Kidney epithelial cell (primary cell): ENCODE measurements at places on chromosomes 1 and 21. TPM values are rescaled to one million over a fixed set of nuclear protein-coding genes. Genes with fewer than 3 reads are reported as not detected.

DNA sequence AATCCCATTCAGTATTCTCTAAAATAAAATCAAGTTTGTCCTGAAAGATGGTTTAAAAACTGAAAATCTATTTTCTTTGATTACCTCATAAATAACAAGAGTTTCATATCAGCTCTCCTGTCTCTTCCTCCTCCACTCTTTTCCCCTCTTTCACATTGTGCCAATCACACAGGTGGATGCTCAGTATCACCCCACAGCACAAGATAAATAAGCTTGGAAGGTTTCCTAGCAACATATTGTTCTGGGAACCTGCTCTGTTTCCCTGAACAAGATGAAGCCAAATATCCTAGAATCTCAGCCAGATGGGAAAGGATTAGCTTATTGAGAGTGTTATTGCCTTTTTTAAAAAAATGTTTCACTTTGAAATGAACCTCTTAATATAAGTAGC lies 45.7 kb upstream of the CACYBP start:
- no peak for DNase-seq

GRCh38 chr21:34085129-34085528 lies 11.8 kb downstream of the MRPS6 start:
- no peak for DNase-seq

DNA sequence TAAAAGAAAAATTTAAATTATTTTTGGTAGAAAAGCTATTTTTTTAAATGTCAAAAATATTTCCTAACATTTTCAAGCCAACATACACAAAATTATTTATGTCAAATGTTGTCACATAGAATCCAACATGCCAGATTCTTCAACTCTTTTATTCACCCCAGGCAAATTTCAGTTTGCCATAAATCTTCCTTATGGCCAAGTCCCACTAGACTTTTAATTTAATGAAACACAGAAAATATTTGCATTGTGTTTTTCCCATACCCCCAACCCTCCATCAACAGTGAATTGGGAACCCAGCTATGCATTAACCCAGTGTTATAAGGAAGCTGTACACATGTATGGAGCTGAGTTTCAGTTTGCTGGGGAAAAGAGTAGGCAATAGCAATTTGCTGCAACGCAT lies 41.4 kb downstream of the DUSP10 start:
- no peak for DNase-seq

GRCh38 chr1:7018826-7019225 lies 233.6 kb downstream of the CAMTA1 start:
- DNase-seq = no peak

GRCh38 chr1:21164266-21164665 lies 12.4 kb downstream of the EIF4G3 start:
- no peak for DNase-seq

- DNase-seq = no peak
These were observed 53.0 kb downstream of the RERE start for GRCh38 chr1:8764293-8764937.

GRCh38 chr1:209400351-209401220 lies 182.9 kb upstream of the CAMK1G start:
- peak; percentile 96 for DNase-seq

DNA sequence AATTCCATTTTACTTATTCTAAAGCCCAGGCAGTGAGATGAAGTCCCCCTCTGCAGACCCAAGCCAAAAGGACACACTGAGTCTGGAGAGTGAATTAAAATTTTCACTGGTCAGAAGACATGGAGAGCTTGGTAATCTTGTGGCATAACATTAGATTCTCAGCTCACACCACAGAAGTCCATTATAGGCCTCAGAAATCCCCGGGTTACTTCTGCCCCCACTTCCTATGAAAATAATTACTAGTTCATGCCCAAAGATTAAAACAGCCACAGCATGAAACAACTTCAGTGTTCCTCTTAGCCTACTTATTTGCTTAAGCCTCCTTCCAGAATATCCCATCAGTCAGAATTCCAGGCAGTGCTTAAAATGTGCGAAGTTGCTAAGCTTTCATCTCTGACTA lies 123.3 kb downstream of the ZC3H11B start:
- no peak for DNase-seq

DNA sequence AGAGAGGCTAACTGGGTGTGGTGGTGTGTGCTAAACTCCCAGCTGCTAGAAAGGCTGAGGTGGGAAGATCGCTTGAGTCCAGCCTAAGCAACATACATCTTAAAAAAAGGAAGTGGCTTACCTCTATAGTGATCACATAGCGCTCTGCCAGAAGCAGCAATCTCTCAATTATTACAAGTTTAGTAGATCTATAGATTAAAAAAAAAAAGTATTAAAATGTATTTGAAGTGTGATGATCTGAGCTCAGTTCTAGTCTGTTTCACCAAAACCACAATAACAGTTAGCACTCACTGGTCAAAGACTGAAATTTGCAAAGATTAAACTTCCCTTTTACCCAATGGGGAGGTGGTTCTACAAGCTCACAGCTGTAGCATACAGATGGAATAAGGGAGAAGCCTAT lies 76.3 kb downstream of the USP24 start:
- no peak for DNase-seq

The TTC34 gene
- total RNA-seq = under 0.01 and 0.13 TPM in 2 replicates

The ELAPOR1 gene
- 0.08 TPM in 1 of 2 replicates, not detected in the other for total RNA-seq

The ATAD3C gene
- 0.38 and 0.75 TPM in 2 replicates for total RNA-seq

The RUNX3 gene
- total RNA-seq = 0.38 and 0.82 TPM in 2 replicates

The GRHL3 gene
- total RNA-seq = 12.5 and 12.9 TPM in 2 replicates

The S100A7A gene
- not detected in 2 replicates for total RNA-seq
